ENCODE measurements at places on chromosomes 11 and 22.

DNA sequence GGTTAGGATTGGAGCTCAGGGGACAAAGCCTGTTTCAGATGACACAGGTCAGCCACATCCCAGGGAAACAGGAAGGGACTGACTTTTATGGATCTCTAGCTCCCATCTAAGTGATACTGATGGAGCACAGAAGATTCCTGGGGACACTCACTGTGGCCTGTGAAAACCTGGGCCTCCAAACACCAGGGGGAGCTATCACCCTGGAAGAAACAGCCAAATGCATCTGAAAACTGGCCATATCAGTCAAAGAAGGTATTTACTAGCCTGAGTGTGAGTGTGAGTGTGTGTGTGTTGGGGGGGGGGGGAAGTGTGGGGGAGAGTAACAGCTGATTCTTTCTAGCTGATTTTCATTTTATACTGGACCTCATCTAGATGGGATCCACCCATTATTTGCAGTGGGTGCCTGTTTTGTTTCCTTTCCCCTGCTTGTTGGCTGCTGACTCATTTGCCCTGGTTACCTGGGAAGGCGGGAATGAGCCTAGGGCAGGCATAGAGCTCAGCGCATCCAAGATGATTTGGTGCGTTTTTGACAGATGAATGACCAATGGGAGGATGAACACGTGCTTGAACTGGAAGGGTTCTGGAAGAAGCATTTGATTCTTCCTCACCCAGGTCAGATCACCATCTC, 284.0 kb downstream of the KIRREL3 start:
- DNase-seq, result no peak

- no peak for DNase-seq
These were observed at the start of gene KRTAP5-11 for GRCh38 chr11:71582309-71582895. Gene KRTAP5-11 (minus strand): TSS chr11:71582875. CDS start chr11:71582837, 38 bp downstream.

- DNase-seq, result peak; percentile 40
These were observed 1.7 kb upstream of the GAB2 start for GRCh38 chr11:78419327-78419726.

- DNase-seq, result no peak
These were observed 627 bp upstream of the APOA5 start for GRCh38 chr11:116792144-116792868.

DNA sequence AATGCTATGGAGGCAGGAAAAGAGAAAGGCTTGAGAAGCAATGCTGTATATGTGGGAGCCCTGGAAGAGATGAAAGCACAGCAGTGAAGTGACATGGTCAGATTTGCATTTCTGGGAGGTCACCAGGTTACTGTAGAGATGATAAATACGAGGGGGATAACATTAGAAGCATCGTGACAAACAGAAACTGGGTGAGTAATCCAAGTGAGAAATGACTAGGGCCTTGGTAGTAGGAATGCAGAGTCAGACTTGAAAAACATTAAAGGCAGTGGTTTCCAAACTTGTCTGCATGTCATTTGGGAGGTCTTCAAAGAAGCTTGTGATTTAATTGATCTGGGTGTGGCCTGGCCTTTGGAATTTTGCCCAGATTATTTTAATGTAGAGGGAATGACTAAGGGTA, 43.9 kb downstream of the CCDC34 start:
- no peak for DNase-seq

DNA sequence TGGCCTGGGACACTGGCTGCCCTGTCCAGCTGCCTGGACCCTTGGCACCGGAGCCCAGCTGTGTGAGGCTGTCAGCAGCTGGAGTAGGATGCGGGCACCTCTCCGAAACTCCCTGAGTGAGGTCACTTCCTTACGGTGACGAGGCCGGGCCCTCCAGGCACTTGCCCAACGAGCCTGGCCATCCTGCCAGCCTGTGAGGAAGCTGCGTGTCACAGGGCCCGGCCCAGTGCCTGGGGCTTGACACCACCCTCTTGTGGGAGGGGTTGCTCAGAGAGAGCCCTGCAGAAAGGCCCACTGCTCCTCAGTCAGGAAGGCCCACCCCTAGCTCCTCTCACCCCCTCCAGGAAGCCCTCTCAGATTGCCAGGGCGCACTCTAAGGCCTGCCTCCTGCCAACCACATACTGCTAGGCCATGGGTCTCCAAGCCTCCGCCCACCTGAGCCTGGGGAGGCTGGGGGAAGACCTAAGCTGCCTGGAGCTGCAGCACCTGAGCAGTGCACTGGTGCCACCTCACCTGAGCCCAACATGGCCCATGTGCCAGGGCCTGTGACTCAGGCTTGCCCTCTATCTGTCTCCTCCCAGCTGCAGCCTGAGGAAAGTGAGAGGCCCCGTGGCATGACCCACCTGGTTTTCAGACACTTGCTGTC, 4.3 kb upstream of the PHLDA2 start:
- DNase-seq, result no peak

DNA sequence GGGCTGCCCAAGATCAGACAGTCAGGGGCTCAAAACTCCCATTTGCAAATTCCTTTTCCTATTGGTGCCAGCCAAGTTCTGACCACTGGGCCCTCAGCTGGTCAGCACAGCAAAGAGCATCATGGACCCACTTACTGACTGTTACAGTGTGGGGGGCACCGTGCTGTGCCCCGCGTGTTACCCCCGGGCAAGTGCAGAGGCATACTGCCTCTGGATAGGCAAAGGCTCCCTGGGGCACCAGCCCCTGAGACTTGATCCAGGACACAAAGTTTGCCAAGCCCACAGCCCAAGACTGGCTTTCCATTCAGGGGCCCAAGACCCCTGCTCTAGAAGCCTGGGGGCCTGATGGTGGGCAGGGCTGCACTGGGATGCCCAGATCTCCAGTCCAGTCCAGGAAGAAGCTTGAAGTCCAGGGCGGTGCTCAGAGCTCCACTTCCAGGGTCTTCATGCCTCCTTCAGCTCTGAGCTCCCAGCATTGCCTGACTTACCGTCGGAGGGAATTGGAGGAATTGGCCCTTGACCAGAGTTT, 6.6 kb downstream of the LRRC32 start:
- DNase-seq, result no peak

- DNase-seq, result no peak
These were observed 370.4 kb downstream of the DDX10 start for GRCh38 chr11:109035284-109035683.

GRCh38 chr11:37544491-37544890, 946.5 kb upstream of the RAG2 start:
- DNase-seq, result no peak

GRCh38 chr11:84837402-84838069, 789.6 kb downstream of the DLG2 start:
- no peak for DNase-seq

GRCh38 chr11:35803115-35803514, 140.5 kb downstream of the TRIM44 start:
- DNase-seq, result no peak

DNA sequence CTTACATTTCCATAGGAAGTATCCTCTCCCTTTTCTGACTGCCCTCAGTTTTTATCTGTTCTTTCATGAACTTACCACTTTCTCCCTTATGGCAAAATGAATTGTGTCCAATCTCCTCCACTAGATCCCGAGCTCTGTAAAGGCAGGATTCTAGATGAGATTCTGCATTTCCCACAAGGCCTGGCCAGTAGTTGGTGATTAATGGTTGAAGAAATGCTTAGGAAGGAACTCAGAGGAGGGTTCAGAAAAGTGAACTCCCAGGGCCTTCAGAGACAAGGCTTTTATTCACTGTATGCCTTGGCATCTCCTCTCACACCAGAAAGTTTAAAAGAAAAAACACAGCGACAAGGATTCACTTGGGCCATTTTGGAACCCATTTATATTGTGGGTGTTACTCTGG, 66.2 kb downstream of the CCDC81 start:
- DNase-seq, result no peak

- DNase-seq, result no peak
These were observed 232.0 kb upstream of the GRIA4 start for GRCh38 chr11:105377870-105378269.

DNA sequence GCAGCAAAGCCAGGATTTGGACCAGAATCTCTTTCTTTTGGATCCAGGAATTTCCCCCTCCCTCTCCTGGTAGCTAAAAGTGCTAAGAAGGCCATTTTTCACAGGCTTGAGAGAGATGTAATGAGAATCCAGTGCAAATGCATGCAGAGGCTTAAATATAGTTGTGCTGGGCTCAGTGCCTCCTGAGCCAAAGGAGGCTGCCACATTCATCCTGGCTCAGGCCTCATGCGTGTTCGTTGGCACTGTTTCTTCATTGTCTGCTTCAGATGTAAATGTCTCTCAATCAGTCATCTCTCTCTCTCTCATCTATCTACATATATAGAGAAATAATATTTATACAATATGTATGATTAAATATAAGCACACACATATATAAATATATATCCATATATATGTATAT, 83.6 kb downstream of the INSC start:
- DNase-seq, result no peak

GRCh38 chr11:22734628-22735345, 68.4 kb downstream of the GAS2 start:
- DNase-seq, result no peak

GRCh38 chr11:100927579-100927978, 202.0 kb downstream of the PGR start:
- DNase-seq, result no peak

DNA sequence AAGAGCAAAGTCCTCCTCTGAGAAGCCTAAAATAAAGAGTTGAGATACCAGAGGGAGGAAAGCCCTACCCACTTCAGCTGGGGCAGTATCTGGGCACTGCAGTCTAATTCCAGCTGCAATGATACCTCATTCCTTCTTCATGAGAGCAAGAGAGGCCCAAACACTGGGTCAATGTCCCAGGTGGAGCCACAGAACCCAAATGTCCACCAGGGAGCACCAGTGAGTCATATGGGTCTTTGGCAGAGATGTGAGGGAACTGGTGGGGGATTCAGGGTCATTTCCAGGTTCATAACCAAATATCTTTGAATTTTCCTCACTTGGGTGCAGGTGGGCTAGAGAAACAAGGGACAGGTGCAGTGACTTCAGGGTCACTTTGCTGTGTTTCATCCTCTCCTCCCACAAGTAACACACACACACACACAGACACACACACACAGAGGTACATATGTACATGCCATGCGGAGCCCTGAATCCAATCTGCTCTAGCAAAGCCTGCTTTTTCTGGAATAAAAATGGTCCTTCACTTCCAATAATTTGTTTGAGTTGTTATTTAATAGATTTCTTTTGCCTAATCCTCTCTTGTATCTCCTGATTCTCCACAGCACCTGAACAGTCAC, 585.4 kb downstream of the SOX6 start:
- DNase-seq, result no peak

- no peak for DNase-seq
These were observed 5.0 kb downstream of the CBX7 start for GRCh38 chr22:39147335-39148025.

- no peak for DNase-seq
These were observed 858.7 kb upstream of the RAG2 start for GRCh38 chr11:37456746-37457145.

GRCh38 chr11:100851584-100852152, 164.6 kb downstream of the ARHGAP42 start:
- no peak for DNase-seq

DNA sequence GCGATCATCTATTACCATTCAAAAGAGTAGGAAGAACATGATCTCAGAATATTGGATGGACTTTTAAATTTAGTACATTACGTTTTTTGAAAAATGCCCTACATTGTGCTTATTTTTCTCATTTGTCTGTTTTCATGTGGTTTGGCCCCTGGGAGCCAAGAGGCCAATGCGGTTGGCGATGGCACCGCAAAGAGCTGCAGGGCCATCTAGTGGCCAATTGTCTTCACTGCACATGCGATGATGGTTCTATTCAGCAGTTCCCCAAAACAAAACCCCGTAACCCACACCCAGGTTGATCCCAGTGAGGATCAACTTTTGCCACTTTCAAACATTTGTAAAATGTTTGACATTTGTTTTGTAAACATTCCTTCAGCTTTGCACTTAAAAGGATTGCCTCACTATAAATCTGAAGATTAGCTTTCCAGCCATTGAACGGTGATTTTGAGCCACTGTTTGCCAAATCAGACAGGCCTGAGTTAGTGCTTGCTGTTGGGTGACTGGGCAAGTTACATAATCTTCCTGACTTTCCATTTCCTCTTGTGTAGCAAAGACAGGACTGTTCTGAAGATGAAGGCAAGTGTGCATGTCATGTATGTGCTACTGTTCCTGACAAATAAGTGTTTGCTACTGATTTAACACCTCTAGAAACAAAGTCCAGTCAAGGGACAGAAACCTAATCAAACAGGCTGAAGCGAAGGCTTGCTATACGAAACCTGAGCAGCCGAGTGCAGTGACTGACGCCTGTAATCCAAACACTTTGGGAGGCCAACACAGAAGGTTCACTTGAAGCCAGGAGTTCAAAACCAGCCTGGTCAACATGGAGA, 29.2 kb upstream of the XBP1 start:
- DNase-seq, result peak; percentile 42

GRCh38 chr11:940496-941135, 14.9 kb downstream of the AP2A2 start:
- no peak for DNase-seq

DNA sequence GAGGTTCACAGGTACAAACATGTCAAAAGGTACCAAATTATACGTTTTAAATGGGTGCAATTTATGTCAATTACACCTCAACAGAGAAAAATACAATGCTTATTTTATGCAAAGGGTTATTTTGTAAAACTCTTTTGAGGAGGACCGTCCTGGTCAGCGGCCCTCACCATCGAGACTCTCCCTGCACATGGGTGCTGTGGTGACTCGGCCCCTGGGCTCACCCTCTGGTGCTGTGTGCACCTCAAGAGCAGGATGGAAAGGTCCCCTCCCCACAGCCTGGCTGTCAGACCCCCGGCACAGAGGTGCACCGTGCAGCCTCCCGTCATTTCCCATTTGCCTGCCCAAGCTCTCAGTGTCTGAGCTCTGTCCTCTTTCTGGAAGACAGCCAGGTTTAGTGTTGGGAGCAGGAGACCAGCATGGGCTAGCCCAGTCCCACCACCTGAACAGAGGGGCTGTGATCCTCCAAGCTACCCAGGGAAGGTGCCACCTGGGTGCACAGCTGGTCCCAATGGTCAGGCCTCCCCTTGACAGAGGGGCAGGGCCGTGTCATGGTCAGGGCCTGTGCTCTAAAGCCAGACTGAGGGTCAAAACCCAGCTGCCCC, 41.8 kb upstream of the PRODH start:
- no peak for DNase-seq

- no peak for DNase-seq
These were observed 1.8 kb upstream of the OR5B21 start for GRCh38 chr11:58509748-58510147.

GRCh38 chr11:12249590-12250260, 127.6 kb upstream of the PARVA start:
- DNase-seq, result no peak

GRCh38 chr11:48106166-48106565, 110.4 kb upstream of the OR4B1 start:
- DNase-seq, result no peak
